Activated T-cell treated with anti-CD3 and anti-CD28 coated beads for 48 hours (primary cell): ENCODE measurements at places on chromosomes 5 and 9.

- no peak for DNase-seq
Measured at GRCh38 chr5:129306725-129307124, 153.4 kb upstream of the ADAMTS19 start.

DNA sequence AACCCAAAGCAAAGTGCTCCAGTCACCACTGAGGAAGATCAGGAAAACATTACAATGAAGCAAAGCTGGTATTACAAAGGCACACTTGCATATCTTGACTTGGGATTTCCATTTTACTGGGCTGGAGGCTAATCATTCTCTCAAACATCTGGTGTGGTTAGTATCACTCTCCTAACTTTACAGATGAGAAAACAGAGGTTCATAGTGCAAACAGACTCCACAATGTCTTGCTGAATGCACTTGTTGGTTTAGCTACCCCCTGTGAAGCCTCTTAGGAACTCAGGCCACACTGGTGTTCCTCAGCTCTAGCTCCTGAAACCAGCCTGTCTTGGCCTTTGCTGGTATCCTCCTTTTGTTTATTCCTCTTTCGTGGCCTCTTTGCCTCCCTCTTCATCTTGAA, 29.5 kb upstream of the SMAD5 start:
- DNase-seq: no peak

GRCh38 chr9:21252721-21253547, 13.1 kb upstream of the IFNA14 start:
- no peak for DNase-seq

DNA sequence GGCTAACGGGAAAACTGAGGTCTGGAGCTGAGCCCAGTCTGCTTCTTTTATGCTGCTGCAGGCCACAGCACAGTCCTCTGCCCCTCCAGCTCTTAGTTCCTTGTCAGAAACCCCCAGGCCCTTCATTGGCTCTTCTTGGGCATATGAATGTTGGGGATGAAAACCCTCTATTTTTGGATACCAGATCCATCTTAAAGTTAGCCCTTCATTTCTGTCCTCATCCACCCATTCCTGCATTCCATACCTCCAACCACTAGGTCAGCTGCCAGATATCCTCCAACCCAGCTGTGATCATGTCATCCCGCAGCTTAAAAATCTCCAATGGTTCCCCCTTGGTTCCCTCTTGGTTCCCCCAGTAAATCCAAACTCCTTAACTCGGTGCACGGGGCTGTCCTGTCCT, 1.8 kb upstream of the SLC25A51 start:
- no peak for DNase-seq

DNA sequence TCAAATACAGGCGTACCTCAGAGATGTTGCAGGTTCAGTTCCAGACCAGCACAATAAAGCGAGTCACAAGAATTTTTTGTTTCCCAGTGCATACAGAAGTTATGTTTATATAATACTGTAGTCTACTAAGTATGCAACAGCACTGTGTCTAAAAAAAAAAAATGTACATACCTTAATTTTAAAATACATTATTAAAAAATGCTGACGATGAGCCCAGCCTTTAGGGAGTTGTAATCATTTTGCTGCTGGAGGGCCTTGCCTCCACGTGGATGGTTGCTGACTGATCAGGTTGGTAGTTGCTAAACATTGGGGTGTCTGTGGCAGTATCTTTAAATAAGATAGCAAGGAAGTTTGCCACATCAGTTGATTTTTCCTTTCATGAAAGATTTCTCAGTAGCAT, 48.3 kb downstream of the TTC1 start:
- no peak for DNase-seq

DNA sequence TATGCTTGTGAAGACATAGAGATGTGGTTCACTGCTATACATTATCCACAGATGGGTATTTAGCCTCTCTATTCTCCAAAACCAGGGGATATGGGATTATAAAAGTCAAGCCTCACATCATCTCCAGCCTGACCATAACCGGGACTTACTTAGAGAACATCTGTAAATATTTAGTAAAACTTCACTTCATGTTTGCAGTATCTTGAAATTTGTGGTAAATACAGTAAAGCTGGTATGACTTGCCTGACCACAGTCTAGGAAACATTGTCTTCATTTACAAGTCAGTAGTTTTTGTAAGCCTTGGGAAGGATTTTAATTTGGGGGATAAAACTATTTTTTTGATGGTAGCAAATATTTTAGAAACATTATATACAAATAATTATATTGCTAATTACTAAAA, 64.2 kb downstream of the MAST4 start:
- DNase-seq: no peak
